ENCODE measurements at places on chromosomes 2 and 18. TPM values are rescaled to one million over a fixed set of nuclear protein-coding genes. Genes with fewer than 3 reads are reported as not detected.
A peak's percentile ranks its signal among the peaks of the same experiment; 100 is the strongest.

DNA sequence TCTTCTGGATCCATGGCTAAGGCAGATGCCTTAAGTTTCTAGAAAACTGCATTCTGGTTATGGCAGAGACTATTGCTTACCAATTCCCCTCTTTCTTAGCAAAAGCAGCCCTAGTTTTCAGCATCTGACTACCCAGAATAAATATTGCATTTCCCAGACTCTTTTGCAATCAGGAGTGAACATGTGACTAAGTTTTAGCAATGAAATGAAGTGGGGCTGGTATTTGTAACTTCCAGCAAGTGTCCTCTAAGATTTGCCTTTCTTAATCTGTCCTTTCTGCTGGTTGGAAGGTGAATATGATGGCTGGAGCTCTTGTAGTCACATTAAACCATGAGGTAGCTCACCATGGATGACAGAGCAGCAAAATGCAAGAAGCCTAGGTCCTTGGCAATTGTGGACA, 132.9 kb upstream of the PKDCC start:
- DNase-seq, result no peak

DNA sequence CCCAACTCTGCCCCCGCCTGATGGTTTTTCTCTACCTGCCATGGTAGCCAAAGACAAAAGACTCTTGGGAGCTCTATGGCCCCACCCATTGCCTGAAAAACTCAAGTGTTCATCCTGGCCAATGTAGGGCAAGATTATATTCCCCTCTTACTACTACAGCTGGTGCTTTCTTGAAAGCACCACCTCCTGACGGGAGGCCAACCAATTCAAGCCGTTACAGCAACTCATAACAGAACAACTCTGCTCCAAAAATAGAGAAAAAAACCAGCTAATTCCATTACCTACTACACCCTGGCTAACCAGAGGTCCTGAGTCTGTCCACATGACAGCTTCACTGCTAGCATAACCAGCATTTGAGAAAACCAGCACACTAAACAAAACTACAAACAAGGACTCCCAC, 127.5 kb upstream of the GAREM1 start:
- no peak for DNase-seq

UBR3 gene
- 112 TPM for total RNA-seq

TEKT4 gene
- not detected for total RNA-seq

LBX2 gene
- total RNA-seq, result 0.16 TPM

- no peak for DNase-seq
Observed at GRCh38 chr18:63562284-63562683, 20.1 kb downstream of the SERPINB12 start.

DNA sequence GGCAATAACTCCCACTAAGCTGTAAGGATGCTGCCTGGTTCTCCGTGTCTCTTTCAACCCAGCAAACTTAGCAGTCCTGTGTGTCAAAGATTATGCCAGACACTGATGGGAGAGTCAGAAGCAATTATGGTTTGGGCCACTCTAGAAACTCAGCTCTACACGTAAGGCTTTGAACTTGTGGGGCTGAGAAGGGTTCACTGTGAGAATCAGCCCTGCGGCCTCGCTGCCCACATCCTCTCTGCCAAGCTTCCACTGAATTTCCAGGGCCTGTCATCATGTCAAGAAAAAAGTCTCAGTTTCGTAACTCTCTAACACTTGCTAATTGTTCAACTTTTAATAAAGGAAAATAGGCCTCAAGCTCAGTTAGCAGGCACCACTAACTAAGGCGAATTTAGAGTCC, 308.8 kb upstream of the LYPD1 start:
- no peak for DNase-seq

- no peak for DNase-seq
Observed at GRCh38 chr2:207587305-207587704, 37.9 kb downstream of the METTL21A start.

CROCC2 gene
- total RNA-seq, result not detected

SPP2 gene
- total RNA-seq, result not detected

GKN1 gene
- not detected for total RNA-seq

RAB31 gene
- 12.1 TPM for total RNA-seq

DNA sequence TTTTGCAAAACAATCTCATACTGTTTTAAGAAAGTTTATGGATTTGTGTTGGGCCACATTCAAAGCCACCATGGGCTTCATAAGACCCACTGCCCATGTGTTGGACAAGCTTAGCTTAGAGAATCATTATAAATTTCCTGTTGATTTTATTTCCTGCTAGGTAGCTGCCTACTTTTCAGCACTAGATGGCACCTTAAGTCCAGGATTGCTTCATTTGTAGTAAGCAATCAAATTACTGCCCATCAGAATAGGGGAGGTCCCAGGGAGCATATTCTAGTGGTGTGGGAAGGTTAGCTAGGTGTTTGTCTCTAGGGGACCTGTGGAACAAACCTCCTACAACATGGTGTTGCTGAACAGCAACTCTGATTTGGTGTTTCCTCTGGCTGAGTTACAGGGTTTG, 11.0 kb upstream of the DCDC2C start:
- no peak for DNase-seq

GRCh38 chr2:152453129-152453911, 118.3 kb downstream of the FMNL2 start:
- DNase-seq, result no peak

DNA sequence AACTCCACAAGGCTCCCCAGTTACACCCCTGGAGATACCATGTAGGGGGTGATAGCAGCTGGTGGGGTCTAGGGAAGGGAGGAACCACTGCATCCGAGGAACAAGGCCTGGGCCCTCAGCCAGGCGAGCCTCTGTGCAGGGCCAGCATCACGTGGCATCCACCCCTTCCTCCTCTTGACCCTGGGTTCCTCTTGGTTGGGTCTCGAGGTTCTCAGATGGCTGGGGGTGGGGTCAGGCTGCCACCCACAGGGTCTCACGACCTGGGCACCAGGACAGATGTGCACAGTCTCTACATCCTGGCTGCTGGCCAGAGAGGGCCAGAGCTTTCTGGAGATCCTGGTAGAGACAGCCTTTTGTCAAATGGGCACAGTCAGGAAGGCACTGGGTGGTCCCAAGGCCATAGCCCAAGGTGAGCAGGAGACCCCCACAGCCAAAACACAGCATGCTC, 10.4 kb downstream of the HS6ST1 start:
- DNase-seq, result peak; percentile 76

- no peak for DNase-seq
Observed at GRCh38 chr2:120345608-120346007, 328 bp upstream of the INHBB start.

GRCh38 chr2:24620936-24621335, 129.9 kb downstream of the NCOA1 start:
- no peak for DNase-seq

- DNase-seq, result no peak
Observed at GRCh38 chr2:96815326-96816126, 542 bp upstream of the CNNM3 start.

CERS6 gene
- 66.7 TPM for total RNA-seq

GRCh38 chr18:26821181-26821580, 44.3 kb downstream of the AQP4 start:
- no peak for DNase-seq

ANKRD62 gene
- not detected for total RNA-seq

NEMP2 gene
- total RNA-seq, result 1.7 TPM

GRCh38 chr2:137857881-137858280, 106.4 kb upstream of the HNMT start:
- DNase-seq, result no peak

DNA sequence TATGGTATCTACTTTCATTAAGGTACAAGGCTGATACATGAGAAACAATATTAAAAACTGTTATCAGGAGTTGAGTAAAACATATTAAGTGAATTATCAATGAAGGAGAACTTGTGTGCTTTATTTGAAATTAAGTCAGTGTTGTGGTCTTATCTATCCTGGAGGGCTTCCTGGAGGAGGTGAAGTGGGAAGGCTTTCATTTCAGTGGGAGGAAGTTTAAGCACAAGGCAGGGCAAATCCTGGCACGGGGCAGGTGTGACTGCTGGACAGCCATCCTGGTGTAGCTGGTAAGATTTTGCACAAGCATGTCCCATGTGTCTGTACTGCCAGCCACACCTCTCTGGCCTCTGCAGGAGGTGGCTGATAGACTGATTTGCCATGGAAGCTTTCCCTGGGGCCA, 159.7 kb upstream of the SKOR2 start:
- DNase-seq, result no peak

CAVIN2 gene
- total RNA-seq, result 104 TPM

DNA sequence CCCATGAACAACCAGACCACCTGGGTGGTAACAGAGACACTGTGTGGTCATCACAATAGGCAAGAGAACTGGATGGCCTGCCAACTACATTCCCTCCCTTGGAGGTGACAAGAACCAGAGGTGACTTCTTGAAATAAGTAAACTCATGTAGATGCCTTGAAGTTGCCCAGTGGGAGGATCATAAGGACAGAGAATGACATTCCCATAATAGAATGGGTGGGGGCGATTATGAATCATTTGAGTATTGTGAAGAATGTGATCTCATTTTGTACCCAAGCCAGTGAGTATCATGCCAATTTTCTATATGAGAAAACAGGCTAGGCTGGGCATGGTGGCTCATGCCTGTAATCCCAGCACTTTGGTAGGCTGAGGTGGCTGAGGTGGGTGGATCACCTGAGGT, 211.4 kb upstream of the GYPC start:
- no peak for DNase-seq

GRCh38 chr2:66748939-66749338, 314.0 kb downstream of the MEIS1 start:
- DNase-seq, result no peak

TMEM247 gene
- total RNA-seq, result not detected

DNA sequence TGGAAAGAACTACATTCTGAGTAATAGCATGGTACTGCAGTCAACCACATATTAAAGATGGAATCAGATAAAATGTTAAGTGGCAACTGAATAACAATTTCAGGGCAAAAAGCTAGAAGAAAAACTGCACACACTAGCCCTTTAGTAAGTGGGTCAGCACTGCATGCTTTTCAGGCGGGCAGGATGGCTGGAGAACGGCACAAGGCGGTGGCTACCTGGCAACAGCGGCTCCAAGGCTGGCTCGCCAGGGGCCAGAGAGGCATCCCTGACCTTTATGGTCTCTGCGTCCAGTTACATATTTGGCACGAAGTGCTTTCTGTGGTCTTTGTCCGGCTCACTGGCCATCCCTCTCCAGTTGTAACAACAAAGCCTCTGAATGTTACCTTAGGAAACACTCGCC, 226.7 kb downstream of the MYT1L start:
- no peak for DNase-seq

DNA sequence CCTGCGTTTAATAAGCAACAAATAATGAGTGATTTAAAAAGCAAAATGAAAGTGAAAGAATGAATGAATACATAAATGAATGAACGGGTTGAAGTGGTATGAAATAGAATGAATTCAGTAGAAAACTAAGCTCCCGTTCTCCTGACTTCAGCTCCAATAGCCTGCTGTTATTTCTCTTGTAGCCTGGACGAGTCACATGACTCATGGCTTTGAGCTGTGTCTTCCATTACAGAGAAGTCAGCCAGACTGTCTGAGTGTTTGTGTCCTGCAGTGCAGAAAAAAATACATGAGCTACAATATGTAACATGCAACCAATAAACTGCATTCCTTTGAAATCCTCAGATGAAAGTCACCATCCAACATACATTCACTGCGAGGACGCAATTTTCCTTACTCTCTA, 21.2 kb downstream of the SCG2 start:
- DNase-seq, result no peak

CCDC150 gene
- 0.97 TPM for total RNA-seq

GRCh38 chr2:212537726-212538304, 787 bp downstream of the ERBB4 start:
- peak; percentile 54 for DNase-seq

DNA sequence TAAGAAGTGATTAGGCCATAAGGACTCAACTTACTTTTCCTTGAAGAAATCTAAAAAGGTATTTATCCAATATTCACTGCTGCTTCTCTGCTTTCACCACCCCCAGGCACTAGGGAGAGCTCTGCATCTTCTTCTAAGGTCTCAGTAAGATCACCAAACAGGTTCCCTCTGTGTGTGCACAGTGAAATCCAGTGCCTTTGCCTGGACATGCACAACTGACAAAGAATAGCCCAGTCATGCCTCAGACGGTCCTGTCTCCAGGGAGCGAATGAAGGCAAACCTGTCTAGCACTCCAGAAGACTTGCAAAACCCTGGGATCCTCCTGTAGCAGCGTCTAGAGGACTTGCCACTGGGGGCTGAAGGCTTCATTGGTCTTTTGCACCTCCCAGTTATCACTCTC, 344.5 kb upstream of the LRATD1 start:
- DNase-seq, result no peak

- DNase-seq, result no peak
Observed at GRCh38 chr2:37760471-37760870, 89.0 kb upstream of the CDC42EP3 start.

DNA sequence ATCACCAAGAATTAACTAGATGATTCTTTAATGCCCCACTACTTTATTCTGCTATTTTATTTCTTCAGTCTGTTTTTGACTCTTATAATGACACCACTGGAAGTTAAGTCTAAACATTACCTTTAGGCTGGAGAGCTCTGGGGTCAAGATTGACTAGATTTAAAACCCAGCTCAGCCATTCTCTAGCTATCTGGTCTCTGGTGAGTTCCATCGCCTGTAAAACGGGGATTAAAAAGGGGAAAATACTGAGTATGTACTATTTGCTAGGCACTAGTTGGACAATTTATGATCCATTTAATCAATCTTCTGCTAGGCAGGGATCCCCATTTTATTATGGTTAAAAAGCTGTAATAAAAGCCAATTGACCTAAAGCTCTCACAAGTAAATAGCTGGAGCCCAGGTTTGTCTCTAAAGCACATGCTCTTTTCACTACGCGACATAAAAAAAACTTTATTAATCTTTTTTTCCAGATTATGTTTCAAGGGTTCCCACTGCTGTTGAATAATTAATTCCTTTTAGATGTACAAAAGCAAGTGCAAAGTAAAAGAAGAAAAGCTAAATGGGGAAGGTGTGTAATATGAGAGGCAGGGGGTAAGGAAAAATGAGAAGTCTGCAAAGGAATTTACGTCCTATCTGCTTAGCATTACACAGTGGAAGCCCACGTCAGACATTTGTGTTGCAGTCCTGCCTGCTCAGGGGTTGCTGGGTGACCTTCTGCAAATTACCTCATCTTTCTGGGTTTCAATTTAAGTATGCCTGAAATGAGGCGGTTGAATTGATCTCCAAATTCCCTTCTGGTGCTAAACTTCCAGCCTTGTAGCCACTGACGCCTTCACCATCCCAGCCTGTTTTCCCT, 918 bp upstream of the NABP1 start:
- DNase-seq, result peak; percentile 47

GRCh38 chr2:142983174-142983573, 105.7 kb downstream of the KYNU start:
- no peak for DNase-seq

WDR35 gene
- total RNA-seq, result 4.2 TPM

DNA sequence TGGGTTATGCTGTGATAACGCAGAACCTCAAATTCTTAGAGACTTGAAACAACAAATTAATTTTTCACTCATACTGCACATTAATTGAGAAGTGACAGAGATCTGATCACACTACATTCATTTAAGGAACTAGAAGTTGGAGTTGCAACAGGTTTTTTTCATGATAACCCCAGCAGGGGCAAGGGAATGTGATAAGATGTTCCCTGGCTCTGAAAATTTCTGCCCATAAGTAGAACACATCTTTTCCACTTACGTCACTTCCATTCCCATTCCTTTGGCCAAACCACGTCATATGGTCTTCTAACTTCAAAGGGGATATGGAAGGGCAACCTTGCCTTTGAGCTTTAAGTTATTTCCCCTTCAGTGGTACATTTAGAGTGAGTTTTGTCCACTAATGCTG, 29.7 kb upstream of the PSME4 start:
- no peak for DNase-seq

Measured in Right ventricle myocardium superior (tissue), 1 donor.